ENCODE measurements at places on chromosomes 16 and 17.

DNA sequence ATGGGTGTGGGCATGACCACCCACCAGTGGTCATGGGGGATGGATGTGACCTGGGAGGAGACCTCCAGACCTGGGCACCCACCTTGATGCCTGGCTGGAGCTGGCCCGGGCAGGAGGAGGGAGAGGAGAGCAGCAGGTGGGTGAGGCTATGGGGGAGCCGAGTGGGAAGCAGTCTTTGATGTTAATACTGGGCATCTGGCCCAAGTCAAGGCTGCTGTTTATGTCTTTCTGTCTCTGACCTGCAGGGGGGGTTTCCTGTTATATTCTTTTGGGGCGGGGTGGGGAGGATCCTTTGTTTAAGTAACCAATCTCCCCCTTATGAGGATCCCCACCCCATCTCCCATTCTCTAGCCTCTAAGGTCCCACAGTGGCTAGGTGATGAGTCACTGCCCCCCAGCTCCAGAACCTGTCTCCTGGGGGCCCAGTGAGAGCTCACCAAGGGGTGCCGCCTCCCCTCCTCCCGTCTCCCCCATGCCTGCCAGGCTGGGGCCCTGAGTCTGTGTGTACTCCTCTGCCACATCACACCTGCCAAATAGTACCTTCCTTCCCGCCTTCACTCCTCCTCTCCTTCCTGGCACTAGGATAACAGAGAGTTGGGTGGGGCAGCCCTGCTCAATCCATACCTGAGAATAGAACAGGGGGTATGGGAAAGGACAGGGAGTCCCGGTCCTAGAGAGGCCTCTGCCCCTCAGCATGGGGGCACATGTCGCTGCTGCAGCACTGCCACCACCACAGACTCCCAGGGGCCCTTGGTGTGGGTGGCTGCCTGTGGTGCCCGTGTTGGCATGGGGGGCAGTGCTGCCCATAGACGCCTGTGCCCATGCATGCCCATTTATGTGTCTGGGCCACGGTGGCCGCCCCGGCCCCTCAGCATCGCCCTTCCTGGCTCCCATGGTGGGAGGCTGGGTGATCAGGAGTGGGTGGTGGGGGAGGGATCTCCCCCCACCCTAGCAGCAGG lies 7.3 kb downstream of the THRA start:
- peak; percentile 44 for DNase-seq

- DNase-seq, result no peak
Measured at GRCh38 chr17:14011740-14012405, 57.4 kb upstream of the COX10 start.

- no peak for DNase-seq
Measured at GRCh38 chr16:88596483-88596882, 26.3 kb downstream of the ZC3H18 start.

DNA sequence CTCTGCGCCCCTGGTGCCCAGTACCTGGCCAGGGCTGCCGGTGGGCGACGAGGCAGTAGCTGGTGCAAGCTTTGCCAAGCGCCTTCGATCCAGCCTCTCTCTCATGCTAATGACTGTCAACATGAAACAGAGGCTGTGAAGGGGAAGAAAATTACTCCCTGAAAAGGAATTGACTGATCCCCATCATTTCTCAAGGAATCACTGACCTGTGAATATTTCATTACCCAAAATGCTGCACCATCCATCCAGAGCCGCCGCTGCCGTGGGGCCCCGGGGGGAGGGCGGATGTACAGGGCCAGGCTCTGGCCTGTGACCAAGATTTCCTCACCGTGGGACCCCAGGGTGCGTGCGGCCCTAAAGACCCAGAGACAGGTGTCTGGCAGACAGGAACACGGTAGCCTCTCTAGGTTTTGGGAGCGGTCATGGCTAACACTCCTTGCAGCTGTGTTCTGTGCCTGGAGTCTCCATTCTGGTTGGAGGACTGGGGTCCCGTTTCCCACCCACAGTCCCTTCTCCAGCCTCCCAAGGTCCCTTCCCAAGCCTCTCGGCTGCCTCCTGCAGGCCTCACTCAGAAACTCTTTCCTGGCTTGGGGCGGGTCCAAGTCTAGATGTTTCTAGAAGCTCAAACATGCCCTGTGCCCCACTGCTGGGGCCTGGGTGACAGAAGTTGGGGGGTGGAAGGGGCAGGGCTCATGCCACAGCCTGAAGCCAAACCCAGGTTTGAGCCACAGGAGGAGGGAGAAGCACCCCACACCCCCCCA lies 73.3 kb downstream of the ENGASE start:
- DNase-seq, result no peak

- DNase-seq, result peak; percentile 76
Measured at GRCh38 chr17:76268015-76268749, 3.0 kb downstream of the UBALD2 start.

- DNase-seq, result no peak
Measured at GRCh38 chr16:70433458-70434103, 5.3 kb downstream of the ST3GAL2 start.

DNA sequence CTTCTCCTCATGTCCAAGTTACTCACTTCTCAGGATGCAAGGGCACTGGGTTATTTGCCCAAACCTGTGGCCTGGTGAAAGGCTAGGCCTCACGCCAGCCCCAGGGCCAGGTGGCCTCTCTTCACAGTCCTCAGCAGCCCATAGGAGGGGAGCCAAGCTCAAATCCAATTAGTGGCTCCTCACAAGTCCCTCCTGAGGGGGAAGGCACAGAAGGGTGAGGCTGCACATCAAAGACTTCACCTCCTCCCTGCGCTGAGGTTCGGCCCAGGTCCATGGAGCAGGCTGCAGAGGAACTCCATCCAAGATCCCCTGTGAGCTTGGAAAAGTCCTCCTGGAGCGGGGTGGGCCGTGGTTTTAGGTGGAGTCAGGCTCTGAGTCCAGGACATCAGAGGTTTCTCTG lies 320.0 kb downstream of the FOXL1 start:
- no peak for DNase-seq

DNA sequence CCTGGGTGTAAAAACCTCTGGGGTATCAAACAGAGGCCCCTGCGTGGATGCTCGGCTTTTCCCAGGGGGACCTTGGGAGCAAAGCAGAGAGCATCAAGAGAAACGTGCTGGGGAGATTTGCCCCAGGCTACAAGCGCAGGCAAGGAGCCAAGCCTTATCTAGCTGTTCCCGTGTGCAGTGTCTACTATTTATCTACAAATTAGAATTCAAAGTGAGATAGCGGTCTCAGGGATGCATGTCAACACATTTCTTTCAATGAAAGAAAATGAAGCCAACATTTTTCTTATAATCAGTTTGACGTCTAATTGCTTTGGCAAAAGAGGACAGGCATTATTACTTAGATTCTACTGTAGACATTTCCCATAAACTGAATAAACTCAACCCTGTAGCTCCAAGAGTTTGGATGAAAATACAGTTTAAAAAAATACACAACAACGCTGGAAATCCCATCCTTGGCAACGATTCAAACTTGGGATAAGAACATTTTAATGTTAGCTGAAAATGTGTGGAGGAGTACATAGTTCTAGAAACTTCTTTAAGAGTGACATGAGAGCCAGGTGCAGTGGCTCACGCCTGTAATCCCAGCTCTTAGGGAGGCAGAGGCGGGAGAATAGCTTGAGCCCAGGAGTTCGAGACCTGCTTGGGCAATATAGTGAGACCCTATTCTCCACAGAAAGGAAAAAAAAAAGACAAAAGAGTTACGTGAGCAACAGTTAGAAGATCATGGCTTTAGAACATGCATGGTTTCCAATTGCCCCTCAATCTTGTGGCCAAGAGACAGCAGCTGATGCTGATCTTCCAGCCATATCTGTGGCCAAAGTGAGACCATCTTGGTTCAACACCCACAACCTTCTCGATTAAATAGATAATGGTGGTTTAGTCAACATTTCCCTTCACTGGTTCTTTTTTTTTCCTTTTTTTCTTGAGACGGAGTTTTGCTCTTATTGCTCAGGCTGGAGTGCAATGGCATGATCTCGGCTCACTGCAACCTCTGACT lies 7.2 kb downstream of the SPNS3 start:
- DNase-seq, result no peak

DNA sequence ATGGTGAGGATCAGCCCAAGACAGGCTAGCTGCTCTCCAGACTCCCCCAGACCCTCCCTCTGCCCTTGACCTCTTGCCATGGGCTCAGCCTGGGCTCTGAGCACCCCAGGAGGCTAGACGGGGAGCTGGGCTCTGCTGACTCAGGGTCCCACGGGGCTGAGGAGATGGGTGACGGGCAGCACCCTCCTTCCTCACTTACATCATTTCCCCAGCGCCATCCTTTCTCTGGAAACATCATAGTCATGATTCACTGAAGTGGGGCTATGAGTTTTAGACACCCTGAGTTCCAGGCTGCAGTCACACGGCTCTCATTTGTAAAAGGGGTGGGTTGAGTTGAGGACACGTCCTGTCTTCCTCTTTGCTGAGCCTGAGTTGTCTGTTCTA lies 3.0 kb upstream of the ITGAX start:
- no peak for DNase-seq

DNA sequence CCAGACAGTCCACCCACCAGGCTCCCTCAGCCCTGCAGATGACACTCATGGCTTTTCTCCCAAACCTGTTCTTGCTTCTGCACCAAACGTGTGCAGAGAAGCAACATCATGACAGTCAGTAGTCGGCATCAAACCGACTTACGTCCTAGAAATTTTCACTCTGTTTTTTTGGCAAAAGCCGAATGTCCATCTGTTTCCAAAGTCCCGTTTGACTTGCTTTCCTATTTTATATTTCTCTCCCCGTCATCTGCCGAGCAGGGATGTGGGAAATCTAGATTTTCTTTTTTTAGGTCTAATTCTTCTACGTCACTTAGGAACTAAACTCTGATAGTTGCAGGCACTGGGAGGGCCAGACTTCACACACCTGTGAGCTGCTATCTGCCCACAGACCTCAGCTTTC lies 104.9 kb downstream of the RMI2 start:
- DNase-seq, result no peak

DNA sequence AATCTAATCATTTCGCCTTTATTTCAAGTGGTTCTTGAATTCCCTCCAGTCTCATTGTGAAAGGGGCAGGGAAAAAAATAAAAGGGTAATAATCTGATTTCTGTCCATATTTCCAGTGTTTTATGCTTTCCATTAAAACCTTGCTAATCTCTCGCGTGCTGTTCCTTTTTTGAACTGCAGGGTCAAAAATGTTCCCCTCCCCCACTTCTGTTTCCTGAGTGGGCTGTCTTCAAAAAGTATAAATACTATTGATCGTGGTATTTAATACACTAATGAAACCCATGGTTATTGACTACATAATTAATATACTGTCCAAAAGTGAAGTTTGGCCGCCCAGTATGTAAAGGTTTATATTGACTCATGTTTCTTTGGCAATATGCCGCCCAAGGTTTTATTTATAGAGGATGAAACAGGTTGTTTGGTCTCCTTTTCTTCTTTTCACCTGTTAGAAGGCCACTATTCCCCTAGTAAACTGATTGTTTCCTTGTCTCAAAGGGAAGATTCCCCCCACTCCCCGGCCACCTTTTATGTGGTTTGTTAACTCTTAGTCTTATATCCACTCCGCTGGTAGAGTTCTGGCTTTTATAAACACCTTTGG lies 69.7 kb downstream of the RPA1 start:
- DNase-seq, result no peak

- DNase-seq, result no peak
Measured at GRCh38 chr17:74271281-74271680, 2.8 kb upstream of the DNAI2 start.

DNA sequence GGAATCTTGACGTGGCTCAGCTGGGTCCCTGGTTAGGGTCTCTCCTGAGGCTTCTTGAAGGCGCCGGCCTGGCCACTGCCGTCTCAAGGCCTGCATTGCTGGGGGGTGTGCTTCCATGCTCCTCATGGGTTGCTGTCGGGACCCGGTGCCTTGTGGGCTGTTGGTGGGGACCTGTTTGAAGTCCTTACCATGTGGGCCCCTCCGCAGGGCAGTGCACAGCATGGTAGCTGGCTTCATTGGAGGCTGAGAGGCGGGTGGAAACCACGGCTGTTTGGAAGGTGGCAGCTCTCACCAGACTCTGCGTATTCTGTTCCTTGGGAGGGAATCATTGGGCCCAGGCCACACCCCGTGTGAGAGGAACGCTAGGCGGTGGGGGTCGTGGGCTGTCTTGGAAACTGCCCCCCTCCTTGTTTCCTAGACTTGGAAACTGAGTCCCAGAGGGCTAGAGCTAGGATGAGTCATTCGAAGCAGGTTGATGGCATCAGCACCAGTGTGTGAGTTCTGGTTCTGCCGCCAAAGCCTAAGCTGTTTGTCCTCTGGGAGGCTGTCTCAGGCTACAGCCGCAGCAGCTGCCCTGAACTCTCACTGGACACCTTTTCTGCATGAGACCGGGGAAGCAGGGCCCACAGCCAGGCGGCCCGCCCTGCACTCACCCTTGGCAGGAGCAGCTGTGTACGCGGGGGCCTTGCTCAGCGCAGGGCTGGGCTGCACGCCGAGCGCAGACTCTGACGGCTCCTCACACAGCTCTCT lies 35.2 kb downstream of the ZNF750 start:
- DNase-seq, result no peak

DNA sequence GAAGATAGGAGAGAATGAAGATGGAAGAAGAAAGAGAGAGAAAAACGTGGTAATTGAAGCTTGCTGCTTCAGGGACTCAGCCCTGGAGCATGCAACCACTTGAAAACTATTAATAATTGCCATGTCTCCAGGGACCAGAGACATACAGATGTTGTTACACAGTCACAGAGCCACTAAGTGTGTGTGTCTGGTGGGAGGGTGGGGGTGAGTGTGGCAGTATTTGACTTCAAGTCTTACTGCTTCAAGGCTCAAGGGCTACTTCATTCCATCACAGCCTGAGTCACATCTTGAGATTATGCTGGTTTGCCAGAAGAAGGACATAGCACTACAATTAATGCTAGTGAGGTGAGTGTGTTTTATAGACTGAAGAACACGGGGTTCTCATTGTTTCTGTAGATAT lies 202.2 kb downstream of the CDH8 start:
- no peak for DNase-seq

DNA sequence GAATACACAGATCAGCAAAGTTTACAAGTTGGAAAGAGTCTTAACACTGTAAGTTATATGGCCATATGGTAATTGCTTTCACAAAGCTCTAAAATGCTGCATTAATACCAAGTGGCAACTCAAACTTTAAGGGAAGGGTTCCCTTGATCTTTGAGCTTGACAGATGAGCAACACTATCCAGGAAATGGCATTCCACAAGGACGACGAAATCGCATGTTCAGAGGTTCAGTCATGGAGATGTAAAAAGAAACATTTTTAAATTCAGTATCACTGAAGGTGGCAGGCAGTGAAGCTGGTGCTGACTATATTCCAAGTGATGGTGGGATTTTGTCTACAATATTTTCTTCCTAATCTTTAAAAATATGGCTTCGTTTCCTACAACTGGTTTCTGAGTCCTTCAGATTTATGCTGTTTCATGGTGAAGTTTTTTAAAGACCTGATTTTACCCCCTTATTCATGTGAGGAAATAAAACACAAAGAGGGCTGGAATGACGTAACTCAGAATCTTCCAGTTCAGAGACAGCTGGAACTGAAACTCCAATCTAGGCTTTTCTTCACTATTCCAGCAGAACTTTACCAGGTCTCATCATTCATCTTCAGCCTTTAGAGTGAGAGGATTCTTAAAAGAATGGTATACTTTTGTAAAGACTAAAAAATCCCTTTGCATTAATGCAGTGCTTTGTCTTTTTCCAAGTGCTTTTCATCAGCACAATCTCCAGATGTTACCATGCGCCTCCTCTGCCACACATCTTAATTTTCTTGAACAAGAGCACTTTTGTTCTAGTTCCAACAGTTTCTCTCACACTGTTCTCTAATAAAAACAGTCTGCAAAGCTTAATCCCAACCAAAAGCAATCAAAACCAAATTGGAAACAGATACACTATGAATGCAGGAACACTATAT lies 20.2 kb downstream of the CHCT1 start:
- DNase-seq, result no peak

GRCh38 chr16:11423315-11424117 lies 78.3 kb downstream of the RMI2 start:
- DNase-seq, result no peak

GRCh38 chr17:44386182-44386525 lies 3.3 kb downstream of the ITGA2B start:
- DNase-seq, result no peak
